T-helper 9 cell (primary cell): ENCODE measurements at places on chromosomes 12 and 14.

- no peak for DNase-seq
Measured at GRCh38 chr12:18837025-18837424, 99.1 kb downstream of the CAPZA3 start.

GRCh38 chr12:24991209-24992049, 42.5 kb upstream of the BCAT1 start:
- DNase-seq = no peak

- no peak for DNase-seq
Measured at GRCh38 chr12:2980630-2981029, 21.4 kb downstream of the TEAD4 start.

DNA sequence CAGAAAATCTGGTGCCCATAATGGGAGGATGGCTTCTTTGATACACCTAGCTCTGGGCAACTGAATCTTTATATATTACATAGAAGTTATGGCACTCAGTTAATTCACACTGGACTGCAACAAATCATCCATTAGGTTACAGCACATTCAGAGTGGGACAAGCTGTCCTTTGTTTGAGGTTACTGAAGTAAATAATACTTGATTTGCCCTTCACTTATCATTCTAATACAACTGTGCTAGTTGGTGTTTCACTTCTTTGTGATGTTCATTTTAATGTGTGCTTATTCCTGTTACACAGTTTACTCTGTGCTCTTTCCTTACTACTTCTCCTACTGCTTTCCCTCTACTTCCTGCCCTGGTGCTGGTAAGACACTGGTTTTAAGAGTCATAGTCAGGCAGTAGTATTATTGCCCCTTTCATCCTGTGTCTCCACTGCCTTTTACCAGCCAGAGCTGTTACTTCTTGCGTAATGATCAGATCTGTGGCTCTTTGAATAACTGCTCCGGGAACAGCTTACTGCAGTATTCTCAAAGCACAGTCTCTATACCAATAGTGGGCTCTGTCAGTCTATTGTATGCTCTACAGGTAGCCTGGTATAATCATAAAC, 36.4 kb upstream of the GXYLT1 start:
- DNase-seq = no peak

DNA sequence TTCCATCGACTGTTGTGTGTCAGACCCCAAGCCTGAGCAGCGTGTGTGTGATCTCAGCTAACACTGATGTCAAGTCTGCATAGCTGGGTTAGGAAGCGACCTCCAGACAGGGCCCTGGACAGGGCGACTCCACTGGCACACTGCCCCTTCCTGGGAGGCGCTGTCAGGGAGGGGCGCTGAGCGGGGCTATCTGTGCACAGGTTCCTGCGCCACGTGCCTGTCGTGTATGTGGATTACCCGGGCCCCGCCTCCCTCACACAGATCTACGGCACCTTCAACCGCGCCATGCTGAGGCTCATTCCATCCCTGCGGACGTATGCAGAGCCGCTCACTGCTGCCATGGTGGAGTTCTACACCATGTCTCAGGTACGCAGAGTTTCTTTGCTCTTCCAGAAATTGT, 53.9 kb downstream of the DYNC1H1 start:
- no peak for DNase-seq

GRCh38 chr12:11896417-11896929, 174.3 kb upstream of the BCL2L14 start:
- no peak for DNase-seq

DNA sequence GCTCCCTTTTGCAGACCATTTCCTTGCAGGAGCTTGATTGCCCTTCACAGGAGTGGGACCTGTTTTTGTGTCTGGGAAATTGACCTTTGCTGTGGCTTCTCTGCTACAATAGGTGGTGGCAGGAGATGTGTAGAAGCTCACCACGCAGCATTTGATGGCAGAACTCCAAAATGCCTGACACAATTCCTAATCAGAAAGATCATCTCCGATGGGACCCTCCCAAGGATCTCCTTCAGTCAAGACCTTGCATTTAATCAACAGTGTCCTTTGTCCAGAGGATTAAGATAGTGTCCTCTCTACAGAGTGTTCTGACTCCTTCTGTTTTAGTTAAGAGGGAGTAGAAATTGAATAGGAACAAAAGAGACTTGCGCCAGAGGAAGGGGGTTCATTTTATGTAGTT, 83.6 kb upstream of the DDHD1 start:
- DNase-seq = no peak

GRCh38 chr14:81890020-81890419, 356.4 kb upstream of the SEL1L start:
- DNase-seq = no peak

- no peak for DNase-seq
Measured at GRCh38 chr12:129404556-129404955, 499.3 kb downstream of the TMEM132D start.

DNA sequence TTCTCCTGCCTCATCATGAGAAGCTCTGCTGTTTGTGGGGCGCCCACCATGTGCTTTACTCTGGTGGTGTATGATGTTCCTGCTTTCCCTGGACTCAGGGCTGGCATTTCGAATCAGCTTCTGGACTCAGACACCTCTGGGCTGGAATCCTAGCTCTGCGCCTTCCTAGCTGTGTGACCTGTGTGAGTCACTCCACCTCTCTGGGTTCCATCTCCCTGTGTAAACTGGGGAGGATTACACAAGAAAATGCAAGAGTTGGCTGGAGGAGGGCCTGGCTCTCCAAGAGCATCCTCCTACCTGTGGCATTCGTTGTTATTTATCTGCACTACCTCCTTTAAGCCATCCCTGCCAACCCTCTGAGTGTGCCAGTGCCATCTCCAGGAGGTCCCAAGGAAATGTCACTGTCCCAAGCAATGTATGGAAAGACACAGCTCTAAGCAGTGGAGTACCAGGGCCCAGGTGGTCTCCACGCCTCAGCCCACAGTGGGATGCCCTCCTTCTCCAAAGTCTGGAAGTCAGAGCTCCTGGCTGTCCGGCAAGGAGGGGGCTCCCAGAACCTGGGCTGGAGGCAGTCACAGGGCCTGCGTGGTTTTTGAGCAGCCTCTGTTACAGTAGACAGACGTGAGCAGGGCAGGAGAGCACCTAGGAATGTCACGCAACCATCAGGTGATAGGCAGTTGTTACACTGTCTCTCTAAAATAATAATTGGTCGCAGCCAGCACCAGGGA, 7.3 kb upstream of the TNFAIP2 start:
- no peak for DNase-seq

- no peak for DNase-seq
Measured at GRCh38 chr14:28635387-28635786, 131.2 kb upstream of the FOXG1 start.

DNA sequence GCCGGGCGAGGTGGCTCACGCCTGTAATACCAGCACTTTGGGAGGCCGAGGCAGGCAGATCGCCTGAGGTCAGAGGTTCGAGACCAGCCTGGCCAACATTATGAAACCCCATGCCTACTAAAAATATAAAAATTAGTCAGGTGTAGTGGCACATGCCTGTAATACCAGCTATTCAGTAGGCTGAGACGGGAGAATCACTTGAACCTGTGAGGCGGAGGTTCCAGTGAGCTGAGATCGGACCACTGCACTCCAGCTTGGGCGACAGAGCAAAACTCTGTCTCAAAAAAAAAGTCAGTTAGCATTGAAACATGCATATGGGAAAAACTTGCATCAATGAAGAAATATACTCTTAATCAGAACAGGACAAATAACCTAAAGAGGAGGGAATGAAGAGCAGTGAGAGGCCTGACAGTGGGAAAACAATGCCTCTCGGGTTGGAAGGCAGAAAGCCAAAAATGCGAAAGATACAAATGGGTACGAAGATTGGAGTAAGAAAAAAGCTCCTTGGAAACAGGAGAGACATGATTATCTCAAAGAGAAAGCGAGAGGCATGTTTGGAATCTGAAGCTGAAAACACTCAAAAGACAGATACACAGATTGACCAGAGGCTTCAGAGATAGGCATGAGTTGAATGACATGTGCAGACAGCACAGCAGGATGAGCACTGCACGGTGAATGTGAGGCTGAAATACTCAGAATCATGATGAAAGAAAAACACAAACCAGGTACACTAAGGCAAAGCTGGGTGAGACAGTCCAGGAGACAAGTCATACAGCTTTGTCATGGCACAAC, 30.6 kb downstream of the RESF1 start:
- DNase-seq = no peak

DNA sequence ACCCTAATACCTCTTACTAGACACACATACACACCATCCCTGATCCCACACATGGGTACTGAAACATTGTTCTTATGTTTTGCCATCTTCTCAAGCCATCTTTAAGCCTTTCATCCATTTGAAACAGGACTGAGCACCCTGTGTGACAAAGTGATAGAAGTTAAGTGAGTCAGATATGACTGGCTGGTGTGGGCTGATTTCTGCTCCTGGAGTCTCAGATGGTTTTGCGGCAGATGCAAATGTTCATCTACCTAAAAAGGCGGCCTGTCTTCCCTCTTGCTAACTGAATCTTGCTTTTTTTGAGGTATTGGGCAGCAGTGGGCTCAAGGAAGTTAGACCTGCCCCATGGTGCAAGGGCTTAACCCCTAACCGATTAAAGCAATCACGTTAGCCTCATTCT, 30.4 kb upstream of the PKP2 start:
- no peak for DNase-seq

DNA sequence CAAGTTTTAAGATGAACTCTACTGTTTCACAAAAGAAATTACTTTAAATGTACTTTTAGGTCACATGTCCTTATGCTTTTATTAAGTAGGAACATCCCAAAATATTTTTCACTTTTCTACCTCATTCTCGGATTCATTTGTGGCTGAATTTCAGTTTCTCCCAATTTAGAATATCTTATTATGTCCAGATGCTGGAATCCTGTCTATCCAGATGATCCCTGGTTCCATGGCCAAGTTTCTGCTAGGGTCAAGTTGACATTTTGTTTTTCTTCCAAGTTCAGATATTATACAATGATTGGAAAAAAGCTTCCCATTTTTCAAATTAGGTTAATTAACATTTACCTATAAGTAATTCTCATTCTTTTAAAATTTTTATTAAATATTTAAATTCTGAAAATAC, 181.8 kb upstream of the SLC16A7 start:
- DNase-seq = no peak

DNA sequence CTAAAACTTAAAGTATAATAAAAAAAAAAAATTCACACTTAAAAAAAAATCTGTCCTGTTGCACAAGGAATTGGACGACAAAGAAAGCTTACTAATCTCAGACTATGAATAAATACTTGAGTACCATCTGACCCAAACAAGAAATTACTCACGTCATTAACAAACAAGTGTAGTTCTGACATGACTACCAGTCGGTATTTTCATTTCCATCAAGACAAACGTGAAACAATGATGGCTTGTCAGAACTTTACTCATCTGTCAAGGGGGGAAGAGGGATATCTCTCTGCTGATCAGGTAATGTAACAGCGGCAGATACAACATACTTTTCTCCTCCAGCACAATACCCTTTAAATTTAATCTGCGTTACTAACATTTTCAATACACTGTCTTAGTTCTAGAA, 78.3 kb downstream of the CDK17 start:
- no peak for DNase-seq

DNA sequence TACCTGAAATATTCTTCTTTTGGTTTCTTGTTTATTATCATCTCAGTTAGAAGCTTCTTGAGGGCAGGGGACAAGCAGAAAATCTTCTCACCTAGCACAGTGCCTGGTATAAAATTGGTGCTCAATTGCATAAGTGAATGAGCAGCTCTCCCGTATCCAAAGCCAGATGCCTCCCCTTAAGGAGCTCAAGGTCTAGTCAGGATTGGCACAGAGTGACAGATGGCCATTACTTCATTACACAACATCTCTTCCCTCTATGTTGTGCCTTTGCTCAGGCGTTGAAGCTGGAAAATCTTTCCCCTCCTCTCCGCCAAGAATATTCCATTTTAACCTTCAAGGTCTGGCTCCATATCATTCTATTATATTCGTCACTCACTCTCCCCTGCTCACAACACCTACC, 3.6 kb downstream of the SLC4A8 start:
- no peak for DNase-seq

GRCh38 chr12:28879379-28879778, 269.7 kb upstream of the FAR2 start:
- DNase-seq = no peak

DNA sequence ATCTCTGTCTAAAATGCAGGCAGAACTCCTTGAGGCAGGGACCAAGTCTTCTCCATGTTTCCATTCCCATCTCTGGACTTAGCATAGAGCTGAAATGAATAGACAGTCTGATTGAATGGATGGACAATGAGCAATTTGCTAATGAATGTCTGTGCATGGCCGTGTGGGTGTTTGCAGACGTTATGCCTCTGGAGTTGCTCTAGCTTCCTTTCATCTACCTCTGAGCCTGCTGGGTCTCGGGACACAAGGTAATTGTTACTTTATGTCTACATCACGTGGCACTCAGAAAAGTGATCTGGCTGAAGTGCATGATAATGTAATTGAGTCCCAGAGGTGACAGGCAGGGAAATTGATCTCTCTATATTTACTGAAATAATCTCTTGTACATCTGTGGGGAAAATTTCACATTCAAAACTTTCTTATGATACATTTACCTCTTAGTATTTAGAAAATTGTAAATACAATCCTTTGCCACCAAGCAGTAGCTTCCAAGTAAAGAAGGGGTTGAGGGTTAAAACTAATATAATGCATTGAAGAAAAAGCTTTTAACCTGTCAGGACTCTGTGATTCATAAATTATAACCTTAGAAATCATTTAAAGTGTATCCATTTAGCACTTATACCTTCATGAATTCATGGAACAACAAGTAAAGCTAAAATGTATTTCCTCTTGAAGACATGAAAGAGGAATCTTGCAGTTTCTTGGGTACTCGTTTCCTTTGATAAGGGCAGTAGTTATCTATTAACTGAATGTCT, 424.1 kb downstream of the APAF1 start:
- DNase-seq = no peak

DNA sequence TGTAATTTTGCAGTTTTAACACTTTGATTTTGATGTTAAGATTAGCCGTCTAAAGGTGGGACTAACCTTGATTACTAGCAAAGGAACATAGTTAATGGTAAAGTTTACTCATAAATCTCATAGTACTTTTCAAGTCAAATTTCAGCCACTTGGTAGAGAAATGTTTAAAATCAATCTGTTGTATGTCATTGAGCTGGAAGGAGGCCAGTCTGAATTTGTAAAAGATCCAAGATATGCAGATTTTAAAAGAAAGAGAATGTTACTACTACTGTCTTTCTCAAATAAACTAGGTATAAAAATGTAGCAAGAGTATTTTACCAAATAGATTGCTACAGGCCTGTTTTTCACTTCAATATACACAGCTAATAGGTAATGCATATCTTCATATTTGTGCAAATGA, 600.8 kb upstream of the SEL1L start:
- DNase-seq = no peak
